Iris pigment epithelial cell (primary cell): ENCODE measurements at places on chromosomes 4 and X.

DNA sequence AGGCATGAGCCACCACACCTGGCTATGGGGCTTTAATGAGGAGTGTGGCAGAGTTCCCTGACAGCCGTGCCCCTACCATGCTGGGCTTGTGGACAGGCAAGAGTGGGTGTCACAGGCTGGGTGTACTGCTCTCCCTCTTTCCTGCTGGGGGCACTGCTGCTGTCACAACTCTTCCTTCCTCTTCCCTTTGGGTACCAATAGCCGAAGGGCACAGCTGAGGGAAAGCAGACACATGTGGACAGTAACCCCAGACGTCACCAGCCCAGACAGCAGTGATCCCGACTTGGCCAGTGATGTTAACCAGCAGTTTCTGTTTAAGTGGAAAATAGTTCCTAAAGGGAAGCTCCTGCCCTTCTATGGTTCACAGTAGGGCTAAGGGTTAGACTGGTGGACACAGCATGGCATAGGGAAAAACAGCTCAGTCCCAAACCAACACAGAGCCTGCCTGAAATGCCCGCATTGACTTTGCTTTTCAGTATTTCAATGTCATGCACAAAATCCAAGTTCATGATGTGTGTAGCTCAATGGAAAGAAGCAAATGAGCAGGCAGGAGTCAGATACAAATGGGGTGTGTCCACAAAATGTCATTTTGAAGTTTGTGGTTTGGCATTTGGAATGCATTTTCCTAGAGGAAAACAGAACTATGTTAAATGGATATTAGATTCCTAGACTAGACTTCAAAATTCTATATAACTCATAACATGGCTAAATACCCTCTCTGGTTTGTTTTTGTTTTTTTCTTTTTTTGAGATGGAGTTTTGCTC is 24.9 kb upstream of the DDX3X start:
- DNase-seq = no peak

DNA sequence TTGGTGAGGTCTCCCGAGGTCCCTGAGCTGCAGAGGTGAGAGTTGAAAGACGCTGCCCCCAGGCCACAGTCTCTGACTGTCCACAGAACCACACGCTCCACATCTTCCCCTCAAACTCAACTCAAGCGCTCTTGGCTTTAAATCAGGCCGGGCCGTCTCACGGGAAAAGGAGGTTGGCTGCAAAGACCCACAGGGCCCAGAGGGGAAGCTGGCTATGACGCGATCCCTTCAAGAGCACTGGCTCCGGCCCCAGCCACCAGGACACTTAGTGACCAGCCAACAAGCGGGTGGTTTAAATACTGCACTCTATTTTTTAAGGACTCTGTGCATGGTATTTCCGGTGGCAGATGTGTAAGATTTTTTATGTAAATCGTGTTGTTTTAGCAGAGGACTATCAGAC is 19.9 kb downstream of the LRPAP1 start:
- DNase-seq = no peak

DNA sequence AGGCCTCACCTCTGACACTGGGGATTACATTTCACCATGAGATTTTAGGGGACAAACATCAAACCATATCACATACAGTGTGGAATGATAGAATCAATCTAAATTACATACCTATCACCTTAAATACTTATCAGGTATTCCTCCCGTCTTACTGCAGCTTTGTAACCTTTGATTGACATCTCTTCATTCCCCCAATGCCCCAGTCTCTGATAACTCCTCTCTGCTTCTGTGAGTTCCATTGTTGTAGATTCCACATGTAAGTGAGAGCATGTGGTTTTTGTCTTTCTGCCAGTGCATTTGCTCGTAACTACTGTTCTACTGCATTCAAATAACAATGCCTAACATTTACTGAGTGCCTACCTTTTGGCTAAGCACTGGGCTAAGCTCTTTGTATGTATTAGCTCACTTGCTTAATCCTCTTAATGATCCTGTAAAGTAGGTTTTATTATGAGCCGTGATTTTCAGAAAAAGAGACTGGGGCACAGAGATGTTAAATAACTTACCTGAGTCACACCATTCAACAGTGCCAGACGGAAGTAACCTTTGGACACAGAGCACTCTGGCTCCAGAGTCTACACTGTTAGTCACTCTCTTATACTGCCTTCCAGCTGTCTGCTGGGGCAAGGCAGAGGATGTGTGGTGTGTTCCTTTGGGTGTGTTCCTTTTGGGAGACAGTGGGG is 63.7 kb upstream of the ESX1 start:
- DNase-seq = peak; percentile 51

GRCh38 chr4:14095831-14096230 is 468.3 kb upstream of the BOD1L1 start:
- DNase-seq = no peak

GRCh38 chrX:23662187-23662586 is 5.1 kb upstream of the PRDX4 start:
- no peak for DNase-seq

DNA sequence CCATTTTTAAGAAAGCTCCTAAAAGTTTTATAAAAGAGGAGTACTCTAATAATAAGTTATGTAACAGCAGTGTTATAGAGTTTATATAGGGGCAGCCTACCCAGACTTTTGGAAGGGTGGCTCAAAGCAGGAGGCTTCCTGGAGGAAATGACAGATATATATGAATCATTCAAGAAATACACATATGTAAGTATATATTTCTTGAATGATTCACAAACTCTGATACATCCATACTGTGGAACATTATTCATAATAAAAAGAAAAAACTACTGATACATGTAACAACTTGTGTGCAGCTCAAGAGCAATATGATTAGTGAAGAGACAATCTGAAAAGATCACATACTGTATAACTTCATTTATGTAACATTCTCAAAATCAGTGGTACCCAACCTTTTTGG is 166.2 kb downstream of the WDFY3 start:
- DNase-seq = peak; percentile 27

- no peak for DNase-seq
These were observed 30.3 kb upstream of the SLC2A9 start for GRCh38 chr4:10051517-10052135.
